Activated CD4-positive, alpha-beta T cell treated with anti-CD3 and anti-CD28 coated beads for 24 hours (primary cell): ENCODE measurements at places on chromosomes 11 and 22.

GRCh38 chr11:65699306-65699705 lies 12.7 kb upstream of the KAT5 start:
- DNase-seq = no peak

- no peak for DNase-seq
These were observed 36.1 kb upstream of the OR8B8 start for GRCh38 chr11:124481365-124482323.

DNA sequence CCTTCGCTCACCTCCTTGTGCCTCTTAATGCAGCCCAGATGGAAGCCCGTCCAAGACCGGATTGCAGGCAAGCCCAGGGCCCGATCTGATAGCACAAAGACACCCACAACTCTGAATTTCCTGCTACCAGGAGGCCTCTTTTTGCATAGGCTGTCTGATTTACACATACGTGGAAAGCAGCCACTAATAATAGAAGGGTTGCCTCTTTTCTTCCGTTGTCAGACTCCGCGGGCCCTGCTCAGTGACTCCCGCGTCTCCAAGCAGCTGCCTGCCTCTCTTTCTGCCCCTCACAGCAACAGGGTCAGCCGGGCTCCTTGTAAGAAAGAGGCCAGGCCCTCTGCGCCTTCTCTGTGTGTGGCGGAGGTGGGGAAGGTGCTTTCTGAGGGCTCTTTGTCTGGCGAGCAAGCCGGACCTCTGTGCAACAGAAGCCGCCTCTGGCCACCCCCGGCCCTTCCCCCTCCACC lies 26.7 kb downstream of the FLI1 start:
- DNase-seq = no peak

DNA sequence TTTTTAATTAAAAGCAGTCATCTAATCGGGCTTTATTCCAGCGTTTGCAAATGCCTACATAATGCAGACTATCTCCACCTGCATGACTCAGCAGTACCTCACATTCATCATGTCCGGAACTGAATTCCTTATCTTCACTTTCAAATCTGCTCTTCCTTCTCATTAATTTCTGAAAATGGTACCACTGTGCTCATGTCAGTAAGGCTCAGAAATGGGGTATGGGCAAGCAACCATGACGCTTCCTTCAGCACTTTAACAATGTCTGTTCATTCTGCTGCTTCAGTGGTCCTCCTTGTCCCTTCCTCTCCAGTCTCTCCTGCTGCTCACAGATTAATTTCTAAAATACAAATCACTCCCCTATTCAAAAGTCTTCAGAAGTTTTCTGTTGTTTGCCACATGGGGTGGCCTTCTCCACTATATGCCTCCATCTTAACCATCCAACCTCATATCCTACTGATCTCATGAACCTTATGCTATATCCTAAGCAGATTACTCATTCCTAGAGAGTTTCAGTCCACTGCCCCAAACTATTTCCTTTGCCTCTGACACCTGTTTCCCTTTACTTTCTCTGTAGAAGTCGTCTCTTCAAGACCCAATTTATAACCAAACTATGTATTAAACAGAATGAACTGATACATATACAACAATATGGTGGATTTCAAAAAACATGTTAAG lies 7.0 kb downstream of the GTF2H1 start:
- no peak for DNase-seq

GRCh38 chr11:45777127-45777969 lies 27.6 kb upstream of the SLC35C1 start:
- no peak for DNase-seq

- DNase-seq = no peak
These were observed 15.7 kb downstream of the NNMT start for GRCh38 chr11:114311946-114312345.

GRCh38 chr11:118929501-118930093 lies 3.9 kb upstream of the BCL9L start:
- DNase-seq = peak; percentile 60

DNA sequence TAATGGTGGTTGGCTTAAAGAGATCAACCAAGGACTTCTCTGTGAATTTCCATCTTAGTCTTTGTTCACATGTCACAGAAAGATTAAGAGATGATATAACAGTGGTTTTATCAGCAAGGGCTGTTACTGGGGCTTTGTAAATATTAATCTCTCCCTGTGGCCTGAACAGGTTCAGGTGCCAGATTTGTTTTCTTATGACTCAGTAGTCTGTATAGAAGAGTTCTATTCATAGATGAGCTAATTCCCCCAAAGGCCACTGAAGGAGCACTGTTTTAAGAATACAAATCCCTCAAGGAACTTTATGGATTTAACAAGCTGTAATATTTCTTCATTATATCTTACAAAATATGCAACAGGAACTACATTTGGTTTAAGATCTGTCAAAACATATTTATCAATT lies 50.4 kb downstream of the TCP11L1 start:
- no peak for DNase-seq

- DNase-seq = no peak
These were observed 28.7 kb upstream of the IL17RA start for GRCh38 chr22:17056058-17056457.

DNA sequence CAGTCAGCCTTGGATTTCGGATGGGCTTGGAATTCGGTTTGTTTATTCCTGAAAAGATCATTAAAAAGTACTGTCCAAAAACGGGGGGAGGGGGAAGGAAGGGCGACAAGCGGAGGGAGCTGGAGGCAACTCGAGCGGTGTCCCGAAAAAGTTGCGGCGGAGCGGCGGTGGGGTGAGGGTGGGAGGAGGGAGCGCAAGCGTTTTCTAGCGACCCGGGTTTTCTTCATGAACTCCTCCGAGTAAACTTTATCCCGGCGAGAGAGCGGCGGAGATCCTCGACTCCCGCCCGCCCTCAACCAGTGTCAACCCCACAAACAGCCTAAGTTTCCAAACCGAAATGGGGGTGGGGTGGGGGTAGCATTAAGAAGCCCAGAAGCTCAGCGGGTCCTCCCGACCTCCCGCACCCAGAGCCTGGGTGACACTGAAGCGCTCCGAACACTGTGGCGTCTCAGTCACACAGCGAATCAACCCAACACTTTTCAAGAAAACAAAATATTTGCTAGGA lies 133.0 kb upstream of the C11orf58 start:
- no peak for DNase-seq

DNA sequence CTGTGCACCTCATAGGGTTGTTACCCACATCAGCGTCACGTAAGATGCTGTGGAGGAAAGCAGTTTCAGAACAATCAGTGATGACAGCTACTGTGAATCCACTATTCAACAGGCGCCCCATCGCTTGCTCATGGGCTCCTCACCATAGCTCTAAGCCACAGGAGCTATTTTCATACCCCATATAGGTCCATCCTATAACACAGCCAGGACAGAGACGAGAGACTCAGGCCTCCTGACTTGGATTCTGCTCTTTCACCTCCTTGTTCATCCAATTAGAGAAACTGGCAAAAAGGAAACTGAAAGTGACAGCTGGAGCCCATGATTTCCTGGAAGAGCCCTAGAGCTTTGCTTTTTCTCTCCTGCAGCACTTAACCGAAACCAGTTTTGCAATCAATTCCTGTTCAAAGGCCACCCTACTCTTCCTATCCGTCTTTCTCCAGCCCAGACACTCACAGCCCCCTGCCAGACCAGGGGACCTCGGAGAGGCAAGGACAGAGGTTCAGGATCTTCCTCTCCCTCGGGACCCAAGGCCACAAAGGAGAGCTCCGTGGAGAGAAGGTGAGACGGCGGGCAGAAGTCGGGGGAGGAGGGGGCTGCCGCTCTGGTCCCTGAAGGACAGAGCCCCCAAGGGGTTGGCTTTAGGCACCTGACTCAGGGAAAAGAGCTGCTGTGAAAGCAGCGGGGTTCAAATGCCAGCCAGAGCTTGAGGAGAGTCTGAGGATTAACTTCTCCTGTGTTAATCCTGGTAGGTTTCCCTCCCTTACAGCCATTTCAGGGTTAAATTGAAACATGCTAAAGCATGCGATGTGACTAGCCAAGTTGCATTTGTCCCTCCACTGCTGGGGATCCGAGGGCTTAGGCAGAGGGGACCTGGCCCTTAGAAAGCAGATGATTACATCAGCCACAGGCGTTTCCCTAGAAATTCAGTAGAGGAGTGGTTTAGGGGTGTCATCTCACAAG lies at the start of gene APOL6:
Gene APOL6, plus strand, starts transcription at position 381 of the 960 bp plus-strand sequence. CDS start 7,980 bp downstream, outside the sequence.
- peak; percentile 52 for DNase-seq

DNA sequence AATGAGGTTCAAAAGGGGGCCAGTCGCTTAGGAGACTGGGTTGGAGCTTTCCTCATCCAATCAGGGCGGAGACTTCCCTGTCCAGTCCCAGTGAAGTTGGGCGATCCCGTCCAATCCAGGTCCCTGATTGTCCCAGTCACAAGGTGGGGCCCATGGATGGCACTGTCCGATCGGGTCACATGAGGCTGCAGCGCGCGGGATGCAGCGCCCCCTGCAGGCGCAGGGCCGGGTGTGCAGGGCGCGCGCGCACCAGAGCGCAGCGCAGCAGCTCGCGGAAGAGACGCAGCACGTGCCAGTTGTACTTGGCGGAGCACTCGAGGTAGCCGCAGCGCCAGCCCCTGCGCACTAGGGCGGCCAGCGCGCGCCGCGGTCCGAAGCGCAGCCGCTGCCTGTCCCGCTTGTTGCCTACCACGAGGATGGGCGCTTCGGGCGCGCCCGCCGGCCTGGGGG lies 2.3 kb downstream of the RASL10A start:
- DNase-seq = no peak

GRCh38 chr11:12019866-12020416 lies 11.5 kb upstream of the DKK3 start:
- no peak for DNase-seq

- no peak for DNase-seq
These were observed 182.6 kb downstream of the TRPC6 start for GRCh38 chr11:101401245-101401644.

- no peak for DNase-seq
These were observed 61.4 kb downstream of the TP53I11 start for GRCh38 chr11:44889266-44889665.

DNA sequence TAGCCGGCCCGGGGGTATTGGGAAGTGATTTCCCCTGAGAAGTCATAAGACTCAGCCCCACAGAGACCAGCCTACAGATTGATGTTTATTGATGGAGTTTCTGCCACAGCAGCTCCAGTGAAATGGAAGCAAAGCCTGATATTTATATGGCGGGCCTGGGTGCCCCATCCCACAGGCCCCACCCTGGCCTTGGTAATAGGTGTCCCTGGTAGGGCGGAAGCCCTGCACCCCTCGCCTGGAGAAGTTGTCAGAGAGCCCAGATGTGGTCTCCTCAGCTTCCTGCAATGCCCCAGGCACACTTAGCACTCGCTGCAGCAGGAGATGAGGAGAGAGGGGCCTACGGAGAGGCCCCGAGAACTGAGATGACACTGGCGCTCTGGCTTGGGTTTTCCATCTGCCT lies 107.4 kb downstream of the MORC2 start:
- no peak for DNase-seq

DNA sequence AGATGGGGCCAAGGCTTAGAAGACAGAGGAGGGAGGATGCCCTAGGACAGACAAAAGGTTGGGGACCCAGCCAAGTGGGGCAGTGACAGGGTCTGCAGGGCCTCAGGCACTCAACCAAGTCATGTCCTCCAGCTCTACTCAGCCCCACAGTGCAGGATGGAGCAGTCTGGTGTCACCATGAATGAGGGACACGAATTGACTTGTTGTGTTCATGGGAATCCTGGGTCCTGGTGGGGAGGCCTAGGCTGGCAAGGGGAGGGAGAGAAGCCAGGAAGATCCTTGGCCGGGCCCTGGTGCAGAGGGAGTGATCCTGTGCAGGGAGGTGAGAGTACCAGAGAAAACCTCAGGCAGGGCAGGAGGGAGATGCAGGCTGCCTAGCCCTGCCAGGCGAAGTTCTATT lies 12.0 kb downstream of the P2RY6 start:
- DNase-seq = no peak

GRCh38 chr11:72652873-72653630 lies 21.2 kb downstream of the PDE2A start:
- DNase-seq = no peak

- DNase-seq = no peak
These were observed 438 bp downstream of the ZW10 start for GRCh38 chr11:113773092-113773415.

- no peak for DNase-seq
These were observed 29.0 kb upstream of the LDLRAD3 start for GRCh38 chr11:35914816-35915215.

- no peak for DNase-seq
These were observed 129.5 kb downstream of the FAM76B start for GRCh38 chr11:95660038-95660437.

DNA sequence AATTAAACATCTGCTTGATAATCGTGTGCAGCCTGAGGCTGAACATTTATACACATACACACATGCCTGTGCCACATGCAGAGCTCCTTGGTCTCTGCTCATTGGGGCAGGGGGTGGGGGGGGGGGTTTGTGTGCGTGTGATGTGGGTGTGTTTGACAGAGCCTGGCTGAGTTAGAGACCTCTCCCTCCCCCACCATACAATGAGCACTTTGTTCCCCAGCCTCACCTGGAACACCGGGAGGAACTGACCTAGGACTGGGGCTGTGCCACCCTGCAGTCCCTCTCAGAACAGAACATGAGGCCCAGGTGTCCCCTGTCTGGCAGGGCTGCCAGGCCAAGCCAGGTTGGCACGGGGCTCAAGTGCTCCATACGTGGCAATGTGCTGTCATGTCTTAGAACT lies 96.6 kb downstream of the TP53I11 start:
- DNase-seq = no peak

DNA sequence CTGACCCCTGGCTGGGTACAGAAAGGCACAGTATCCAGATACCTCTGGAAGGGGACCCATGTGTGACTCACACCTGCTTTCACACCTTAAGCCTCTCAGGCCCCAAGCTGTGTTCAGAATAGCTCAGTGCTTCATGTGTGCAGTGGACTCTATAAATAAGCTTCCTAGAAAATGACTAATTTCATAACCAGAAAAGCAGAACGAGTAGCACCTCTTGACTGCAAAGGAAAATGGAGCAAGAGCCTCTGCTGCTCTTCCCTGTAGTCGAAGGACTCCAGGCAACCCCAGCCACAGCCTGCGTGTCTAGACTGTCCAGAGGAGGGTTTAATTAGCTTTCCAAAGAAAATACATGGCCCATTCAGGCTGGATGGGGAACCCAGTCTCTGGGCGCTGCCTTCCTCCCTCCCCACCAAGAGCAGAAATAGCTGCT lies 23.1 kb downstream of the PTPN5 start:
- no peak for DNase-seq

GRCh38 chr22:25666308-25666707 lies 75.7 kb upstream of the MYO18B start:
- no peak for DNase-seq

DNA sequence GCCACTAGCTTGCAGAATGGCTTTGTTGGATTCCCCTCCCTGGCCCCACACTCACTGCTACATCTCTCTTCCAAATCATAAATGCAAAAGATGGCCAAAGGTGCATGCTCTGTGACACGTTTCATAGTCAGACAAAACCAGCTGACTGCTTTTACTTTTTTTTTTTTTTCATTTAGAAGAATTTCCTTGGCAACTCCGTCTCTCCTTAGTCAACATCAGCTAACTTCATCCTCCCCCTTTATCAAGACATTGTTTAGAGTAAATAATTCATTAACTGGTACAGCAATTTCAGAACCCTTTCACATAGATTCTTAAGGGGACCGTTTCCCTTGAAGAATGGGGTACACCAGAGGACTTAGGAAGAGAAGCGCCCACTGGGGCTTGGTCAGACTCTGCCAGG lies 16.0 kb downstream of the KCNQ1OT1 start:
- DNase-seq = no peak

GRCh38 chr11:36265793-36266628 lies 23.2 kb downstream of the COMMD9 start:
- DNase-seq = peak; percentile 38
